ENCODE measurements at places on chromosomes 5 and 9.

- no peak for DNase-seq
Measured at GRCh38 chr5:172585114-172585513, 55.9 kb upstream of the NEURL1B start.

DNA sequence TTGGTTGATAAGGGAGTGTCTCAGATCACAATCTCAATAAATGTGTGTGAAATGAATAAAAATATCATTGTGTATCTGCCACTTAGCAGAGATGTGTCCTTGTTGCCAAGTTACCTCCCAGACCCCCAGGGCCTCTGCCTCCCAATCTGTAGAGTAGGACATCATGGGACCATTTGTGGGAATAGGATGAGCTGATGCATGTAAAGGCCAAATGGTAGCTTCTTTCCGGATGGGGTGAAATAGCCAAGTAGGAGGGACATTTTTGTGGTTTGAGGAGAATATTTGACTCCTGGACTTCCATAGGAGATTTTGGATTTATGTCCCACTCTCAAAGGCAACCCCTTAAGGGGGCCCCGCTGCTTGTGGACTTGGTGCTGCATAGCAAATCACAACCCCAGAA is 82.6 kb upstream of the HRH2 start:
- no peak for DNase-seq

- DNase-seq = no peak
Measured at GRCh38 chr5:126917918-126918614, 112.3 kb downstream of the MARCHF3 start.

GRCh38 chr9:126615245-126615790 is 1.6 kb downstream of the LMX1B start:
- no peak for DNase-seq

GRCh38 chr5:162837155-162837554 is 600.2 kb upstream of the CCNG1 start:
- peak; percentile 41 for DNase-seq

DNA sequence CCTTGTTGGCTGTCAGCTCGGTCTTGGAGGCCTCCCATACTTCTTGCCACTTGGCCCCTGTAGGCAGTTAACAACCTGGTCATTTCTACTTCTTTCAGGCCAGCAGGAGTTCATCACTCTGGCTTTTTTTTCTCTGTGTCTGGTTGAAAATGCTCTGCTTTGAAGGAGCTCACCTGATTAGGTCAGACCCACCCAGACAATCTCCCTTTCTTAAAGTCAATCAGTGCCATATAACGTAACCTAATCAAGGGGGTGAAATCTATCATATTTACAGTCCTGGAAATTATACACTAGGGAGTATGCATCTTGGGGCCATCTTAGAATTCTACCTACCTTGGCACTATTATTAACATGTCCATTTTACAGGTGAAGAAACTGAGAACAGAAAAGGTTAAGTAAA is 155.4 kb downstream of the SREK1 start:
- no peak for DNase-seq

GRCh38 chr5:167232675-167233311 is 1058.7 kb upstream of the WWC1 start:
- DNase-seq = no peak

DNA sequence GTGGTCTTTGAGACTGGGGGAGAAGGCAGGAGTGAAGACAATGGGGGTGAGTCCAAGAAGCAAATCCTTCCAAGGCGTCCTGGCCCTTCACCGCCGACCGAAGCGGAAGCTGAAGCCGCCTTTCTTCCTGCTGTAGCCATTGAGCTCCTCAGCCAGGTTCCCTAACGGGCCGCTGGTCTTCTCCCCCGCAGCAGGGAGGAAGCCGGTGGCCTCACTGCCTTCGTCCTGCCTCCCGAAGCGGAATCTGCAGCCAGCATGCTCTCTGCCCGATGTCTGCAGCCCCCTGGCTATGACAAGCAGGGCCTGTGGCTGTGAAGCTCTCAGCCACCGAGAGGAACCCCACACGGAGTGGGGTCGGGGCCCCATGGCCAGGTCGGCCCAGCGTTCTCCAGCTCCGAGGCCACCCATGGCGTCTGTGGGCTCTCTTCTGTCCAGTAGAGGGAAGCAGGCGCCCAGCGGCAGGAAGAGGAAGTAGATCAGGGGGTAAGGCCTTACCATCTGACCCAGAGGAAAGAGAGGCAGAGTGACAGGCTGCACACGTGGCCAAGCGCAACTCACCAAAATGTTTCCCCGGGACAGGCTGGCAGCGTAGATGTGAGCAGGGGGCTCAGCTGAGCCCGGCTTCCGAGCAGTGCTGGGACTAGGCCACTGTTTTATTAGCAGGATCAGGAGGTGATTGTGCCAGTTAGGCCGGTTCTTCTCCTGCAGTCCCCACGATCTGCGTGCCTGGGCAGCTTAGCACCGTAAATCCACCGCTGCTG is 3.1 kb downstream of the QRFP start:
- no peak for DNase-seq

DNA sequence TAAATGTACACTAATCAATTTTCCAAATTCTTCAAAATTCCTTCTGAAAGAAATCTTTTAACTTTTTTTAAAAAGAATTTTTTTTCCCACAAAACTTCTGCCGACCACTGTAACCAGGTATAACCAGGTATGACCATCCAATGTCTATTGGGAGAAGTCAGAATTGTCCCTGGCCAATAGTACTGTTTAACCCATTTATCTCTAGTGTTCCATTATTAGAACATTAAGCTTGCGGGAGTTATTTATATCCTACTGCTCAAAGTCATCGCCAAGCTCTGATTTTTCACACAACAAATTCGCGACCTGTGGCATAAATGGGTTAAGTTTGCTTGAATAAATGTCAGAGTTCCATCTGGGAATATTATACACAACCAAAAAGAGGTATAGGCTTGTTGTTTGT is 343.2 kb downstream of the ANXA1 start:
- no peak for DNase-seq

DNA sequence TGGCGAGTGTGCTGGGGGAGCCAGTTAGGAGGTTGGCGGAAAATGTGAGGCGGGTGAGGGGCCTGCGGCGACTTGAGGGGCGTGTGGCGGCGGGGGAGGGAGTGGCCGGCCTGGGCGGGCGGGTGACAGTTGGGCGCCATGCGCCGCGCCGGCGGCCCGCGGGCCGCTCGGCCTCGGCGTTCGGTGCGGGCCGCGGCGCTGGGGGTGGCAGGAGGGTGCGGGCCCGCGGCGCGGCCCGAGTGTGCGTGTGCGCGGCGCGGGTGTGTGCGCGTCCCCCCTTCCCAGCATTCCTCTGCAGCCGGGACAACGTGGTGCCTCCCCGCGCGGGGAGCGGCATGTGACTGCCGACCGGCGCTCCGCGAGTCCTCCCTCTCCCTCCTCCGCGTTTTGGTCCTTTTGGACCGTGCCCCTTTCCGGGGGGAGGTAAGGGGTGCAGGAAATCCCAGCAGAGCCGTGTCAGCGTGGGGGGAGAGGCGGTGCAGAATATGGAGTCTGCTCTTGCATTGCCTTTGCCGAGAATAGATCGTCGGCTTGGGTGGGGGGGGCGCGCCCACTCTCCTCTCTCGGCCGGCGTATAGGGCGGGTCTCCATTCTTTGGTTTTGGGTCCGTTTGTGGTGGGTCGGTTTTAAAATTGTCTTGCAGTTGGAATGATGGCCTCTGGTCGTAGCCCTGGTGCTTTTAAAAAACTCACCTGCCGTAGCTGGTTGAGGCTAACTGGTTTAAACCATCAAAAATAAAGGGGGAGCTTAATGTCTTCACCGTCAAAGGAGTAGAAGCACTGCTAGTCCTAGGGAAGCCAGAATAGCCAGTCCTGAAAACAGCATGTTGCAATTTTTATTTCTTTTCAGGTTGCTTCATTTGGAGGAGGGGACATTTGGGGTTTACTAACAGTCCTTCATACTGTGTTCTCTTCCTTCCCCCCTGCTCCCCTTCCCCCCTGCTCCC is 2.0 kb downstream of the LARP1 start:
- DNase-seq = peak; percentile 65

GRCh38 chr5:138351056-138351455 is 1.4 kb upstream of the KDM3B start:
- no peak for DNase-seq
